ENCODE measurements at places on chromosomes 16 and 17. TPM values are rescaled to one million over a fixed set of nuclear protein-coding genes. Genes with fewer than 3 reads are reported as not detected.

The CCL16 gene
- not detected for total RNA-seq

The RPH3AL gene
- 14.9 TPM for total RNA-seq

The DHX38 gene
- 41.7 TPM for total RNA-seq

The PRDM7 gene
- not detected for total RNA-seq

The SLC43A2 gene
- total RNA-seq: 38.7 TPM

The ZNF263 gene
- 19.5 TPM for total RNA-seq

The SLC6A2 gene
- not detected for total RNA-seq

The XYLT2 gene
- total RNA-seq: 15.6 TPM
